ENCODE measurements at places on chromosomes 3 and 15.

DNA sequence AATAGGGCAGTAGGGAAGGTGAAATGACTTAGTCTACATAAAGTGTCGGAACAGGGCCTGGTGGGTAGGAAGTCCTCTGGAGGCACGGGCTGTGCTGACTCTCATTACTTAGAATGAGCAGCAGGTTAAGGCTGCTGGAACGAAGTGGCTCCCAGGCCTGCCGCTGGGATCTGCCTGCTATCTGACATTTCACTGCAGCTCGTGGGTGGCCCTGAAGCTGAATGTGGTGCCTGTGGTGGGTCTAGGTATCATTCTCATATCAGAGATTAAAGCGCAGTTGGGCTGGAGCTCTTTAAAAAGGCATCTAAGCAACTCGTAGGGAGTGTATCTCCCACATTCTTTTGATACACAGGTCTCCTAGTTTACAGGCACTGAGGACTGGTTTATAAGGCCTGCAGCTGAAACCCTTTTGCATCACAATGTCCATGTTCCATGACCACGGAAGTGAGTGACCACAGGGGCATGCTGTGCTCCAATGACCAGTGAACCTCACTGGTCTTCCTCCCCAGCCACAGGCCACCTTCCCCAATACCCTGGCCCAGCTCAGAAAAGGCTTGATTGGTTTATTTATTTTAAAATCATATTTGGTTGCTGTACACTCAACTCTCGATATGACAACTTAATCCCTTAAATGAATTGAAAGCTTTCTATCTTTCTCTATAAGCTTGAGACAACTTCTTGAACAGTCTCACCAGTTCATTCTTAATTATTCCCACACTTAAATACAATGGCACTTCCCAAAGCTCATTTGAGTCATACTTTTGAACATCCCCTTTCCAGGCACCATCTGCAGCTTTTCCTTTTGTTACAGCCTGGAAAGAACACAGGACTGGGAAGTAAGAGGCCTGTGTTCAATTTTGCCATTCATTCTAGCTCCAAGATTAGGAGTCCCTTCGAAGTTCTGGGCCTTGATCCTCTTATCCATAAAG, 19.0 kb downstream of the ADAMTS9 start:
- no peak for DNase-seq

DNA sequence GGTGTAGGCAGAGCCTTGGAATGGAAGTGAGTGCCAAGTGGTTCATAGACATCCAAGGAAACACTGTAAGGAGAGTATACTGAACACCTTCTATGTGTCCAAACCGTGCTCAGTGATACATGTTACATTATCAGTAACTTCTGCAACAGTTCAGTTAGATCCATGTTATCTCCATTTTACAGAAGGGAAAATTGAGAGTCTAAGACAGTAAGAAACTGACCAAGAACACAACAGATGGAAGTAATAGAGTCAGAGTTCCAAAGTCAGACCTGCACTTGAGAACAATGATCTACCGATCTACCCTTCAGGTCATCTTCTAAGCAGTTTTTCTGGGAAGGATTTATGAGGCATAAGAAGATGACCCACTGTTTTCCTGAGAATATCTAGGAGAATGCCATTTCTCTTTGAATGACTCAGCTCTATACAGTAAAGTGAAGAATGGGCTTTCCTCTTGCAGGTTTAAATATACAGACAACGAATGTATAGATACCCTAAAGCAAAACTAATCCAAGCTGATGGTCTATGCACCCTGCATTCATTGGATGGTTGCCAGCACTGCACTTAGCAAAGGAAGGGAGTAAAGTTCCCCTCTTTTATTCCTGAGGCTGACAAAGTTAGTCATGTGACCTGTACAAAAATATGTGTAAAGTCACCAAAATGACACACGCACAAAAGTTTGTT, 604.1 kb upstream of the MDFIC2 start:
- DNase-seq = no peak

DNA sequence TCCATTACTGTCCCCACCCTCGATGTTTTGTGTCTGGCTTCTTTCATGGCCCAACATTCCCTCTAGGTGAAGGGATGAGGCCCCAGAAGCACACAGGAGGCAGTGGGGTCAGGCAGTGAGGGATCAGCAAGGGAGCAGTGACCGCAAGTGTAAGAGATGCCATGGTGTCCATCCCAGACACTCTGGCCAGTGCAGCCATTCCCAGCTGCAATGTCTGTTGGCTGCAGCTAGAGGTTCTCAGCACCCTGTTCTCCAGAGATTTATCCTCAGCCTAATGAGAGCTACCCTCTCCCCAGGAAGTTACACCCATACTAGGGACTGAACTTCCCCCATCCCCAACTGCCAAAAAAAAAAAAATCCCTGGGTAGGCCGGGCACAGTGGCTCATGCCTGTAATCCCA, 40.2 kb downstream of the TRANK1 start:
- DNase-seq = no peak

- no peak for DNase-seq
Measured at GRCh38 chr3:13528217-13528867, 20.6 kb upstream of the FBLN2 start.

DNA sequence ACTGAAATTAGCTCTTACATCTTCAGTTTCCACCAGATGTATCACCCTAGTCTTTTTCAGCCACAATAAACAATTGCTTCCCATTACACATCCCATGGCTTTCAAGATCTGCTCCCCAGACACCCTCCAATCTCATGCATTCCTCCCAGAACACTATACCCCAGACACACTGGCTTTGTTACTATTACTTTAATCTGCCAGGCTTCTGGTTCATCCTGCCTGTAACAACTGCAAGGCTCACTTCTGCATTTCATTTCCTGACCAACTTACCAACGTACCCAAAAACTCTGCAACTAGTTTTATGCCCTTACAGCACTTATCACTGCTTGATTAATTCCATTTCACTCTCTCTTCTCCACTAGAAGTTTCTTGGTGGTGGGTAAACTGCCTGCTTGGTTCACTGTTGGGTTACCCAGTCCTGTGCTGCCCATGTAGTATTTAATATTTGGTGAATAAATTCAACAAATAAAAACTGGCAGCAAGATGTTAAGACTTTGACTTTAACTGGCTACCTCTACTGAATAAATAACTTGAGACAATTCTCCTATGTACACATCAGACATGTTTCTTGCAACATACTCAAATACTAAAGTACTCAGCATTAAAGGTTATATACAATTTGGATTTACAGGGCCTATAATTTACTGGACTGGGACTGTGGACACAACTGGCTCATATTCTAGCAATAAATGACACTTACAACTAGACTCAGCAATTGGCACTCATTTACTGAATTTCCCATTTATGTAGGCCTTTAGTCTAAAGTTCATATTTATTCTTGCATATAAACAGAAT, 2.7 kb downstream of the RPL22L1 start:
- DNase-seq = no peak

- no peak for DNase-seq
Measured at GRCh38 chr3:177104299-177104992, 92.8 kb downstream of the TBL1XR1 start.

GRCh38 chr3:54311211-54311747, 188.9 kb downstream of the CACNA2D3 start:
- no peak for DNase-seq

- DNase-seq = no peak
Measured at GRCh38 chr15:71526060-71526820, 284.1 kb upstream of the NR2E3 start.

- DNase-seq = no peak
Measured at GRCh38 chr3:148202386-148202785, 495.3 kb upstream of the AGTR1 start.

DNA sequence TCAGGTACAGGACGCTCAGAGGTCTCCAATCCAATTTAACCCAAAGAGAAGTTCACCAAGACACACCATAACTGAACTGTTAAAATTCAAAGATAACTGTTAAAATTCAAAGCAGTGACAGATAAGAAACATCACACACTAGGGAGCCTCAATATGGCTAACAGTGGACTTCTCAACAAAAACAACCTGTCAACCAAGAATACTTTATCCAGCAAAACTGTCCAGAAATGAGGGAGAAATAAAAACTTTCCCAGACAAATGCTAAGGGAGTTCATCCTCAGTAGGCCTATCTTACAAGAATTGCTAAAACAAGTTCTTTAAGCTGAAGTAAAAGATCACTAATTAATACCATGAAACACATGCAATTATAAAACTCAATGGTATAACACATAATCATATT, 36.3 kb upstream of the MYLK start:
- DNase-seq = no peak

DNA sequence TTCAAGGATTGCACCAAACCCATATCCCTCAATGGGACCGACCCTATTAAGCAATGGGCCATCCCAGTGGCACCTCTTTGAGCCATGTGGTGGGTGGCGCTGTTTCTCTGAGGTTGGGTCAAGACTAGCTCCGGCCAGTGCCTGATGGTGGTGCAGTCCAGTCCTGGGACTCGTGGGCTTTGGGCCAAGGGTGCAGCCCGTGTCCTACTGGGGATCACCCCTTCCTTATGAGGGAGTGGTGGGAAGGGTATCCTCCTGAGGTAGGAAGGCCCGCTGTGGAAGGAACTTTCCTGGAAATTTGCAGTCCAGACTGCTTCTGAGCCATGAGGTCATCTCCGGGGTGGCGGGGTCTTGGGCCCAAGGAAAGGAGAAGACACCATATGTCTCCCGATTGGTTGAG, 231.6 kb downstream of the SNRPN start:
- DNase-seq = no peak

DNA sequence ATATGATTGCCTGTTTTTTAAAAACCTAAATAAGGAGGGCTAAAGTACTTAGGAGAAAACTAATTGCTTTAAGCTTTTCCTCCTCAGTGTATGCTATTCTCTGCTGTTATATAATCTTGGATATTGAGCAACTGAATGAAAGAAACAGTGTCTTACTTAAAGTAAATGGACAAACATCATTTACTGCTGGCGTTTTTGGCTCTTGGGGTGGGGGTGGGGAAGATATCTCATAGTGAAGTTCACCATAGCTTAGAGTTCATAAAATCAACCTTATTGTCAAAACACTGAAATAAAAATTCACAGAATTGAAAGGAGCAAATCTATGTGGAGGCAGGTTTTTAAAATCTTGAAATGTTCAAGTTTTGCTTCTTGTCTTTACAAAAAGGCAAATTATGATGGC, 256.4 kb upstream of the SOX2 start:
- DNase-seq = no peak

- no peak for DNase-seq
Measured at GRCh38 chr15:67924359-67924974, 84.6 kb upstream of the RNU6-1 start.

GRCh38 chr3:25021816-25022215, 406.2 kb upstream of the RARB start:
- no peak for DNase-seq

DNA sequence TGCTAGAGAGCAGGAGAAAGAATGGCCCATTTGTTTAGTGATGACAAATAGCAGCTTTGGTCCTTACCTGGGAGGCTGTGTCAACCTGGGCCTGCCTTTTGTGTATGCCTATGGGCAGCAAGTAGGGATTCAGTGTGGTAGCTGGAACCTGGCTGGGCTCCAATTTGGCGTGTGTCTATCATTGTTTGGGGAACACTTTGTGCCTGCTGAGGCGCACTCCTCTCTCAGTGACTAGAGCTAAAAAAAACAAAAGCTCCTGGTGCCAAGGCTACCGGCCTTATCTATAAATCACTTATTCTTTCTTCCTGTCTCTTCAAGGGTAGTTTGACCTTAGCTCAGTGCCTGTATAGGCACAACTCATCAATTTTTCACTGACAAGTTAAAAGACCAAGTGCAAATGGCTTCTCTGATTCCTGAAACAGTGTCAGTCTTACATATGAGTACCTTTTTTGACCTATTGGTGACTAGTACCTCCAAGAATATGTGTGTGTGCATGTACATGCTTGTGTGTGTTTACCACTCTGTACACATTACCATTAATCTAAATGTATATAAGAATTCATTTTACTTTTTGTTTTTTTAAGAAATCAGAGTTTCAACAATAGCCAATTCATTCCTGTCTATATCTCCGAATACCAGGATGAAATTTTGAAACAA, 54.6 kb downstream of the GMNC start:
- DNase-seq = no peak

- no peak for DNase-seq
Measured at GRCh38 chr3:71322154-71322553, 261.4 kb downstream of the FOXP1 start.

GRCh38 chr15:87877114-87877810, 379.3 kb downstream of the NTRK3 start:
- DNase-seq = no peak

DNA sequence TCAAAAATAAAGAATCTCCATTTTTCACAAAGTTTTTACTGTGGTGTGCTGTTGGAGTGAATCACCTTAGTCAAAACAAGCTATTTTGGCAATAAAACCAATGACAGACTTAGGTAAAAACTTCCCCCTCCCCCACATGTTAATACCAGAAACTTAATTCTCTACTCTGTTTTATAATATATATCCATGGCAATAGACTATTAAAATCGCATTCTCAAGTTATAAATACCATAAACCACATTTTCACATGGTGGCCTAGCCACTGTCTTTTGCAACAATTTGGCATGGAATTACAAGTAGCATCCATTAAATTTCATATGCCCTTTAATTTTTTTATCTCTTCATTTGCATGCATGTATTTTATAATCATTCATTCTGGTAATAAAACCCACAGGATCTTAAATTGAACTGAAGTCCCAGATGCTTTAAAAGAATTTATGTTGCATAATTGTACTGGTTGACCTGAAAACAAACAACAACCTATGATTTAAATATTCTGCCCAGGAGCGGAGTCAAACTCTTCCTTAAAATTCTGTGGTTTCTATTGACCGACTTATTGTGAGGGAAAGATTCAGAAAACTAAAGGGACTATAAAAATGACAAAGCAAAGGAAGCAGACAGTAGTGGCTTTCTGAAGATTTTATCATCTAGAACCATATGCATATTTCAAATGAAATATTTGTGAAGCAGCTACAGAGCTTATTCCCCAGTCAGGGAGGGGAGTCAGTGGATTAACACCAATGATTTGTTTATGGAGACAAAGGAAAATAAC, 229.0 kb upstream of the TBL1XR1 start:
- no peak for DNase-seq

DNA sequence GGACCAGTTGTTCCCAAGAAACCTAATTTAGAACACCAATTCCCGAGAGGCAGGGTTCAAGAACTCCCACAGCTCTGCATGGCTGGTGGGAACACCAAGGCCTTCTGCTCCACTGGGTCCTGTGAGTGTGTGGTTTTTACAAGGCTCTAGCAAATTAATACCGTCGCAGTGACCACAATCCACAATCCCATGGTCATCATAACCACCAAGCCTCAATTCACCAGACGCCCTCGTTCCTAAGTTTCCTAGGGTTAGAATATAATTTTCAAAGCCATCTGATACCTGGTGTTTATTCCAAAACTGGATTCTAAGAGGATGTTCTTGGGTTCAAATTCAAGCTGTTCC, 114.9 kb upstream of the RPL32 start:
- DNase-seq = no peak

DNA sequence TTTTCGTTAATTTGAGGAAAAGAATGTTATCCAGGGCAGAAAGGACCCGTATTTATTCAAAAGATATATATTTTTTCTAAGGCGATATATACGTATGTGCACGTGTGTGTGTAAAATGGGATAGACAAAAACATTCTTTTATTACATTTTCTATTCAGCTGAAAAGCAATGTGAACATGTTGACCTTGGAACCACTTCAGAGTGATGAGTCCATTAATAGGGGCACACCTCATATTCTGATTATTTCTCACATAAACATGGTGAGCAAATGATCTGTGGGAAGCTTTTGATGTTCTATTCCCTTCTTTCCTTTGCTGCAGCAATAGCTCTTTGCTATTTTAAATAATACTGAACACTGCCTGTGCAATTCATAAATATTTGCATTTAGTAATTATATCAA, 87.6 kb downstream of the SYNPR start:
- DNase-seq = no peak

Measured in CD4-positive, alpha-beta T cell treated with Interleukin-10 for 1 hour (primary cell).